Activated CD4-positive, alpha-beta memory T cell treated with anti-CD3 and anti-CD28 coated beads, Interleukin-2, amount 10 ng/mL, durations not matched to agents 7 days and 5 days (primary cell): ENCODE measurements at places on chromosomes 6 and 20. TPM values are rescaled to one million over a fixed set of nuclear protein-coding genes. Genes with fewer than 3 reads are reported as not detected.

The SH3BGRL2 gene
- total RNA-seq, result 0.20 TPM

The CST2 gene
- not detected for total RNA-seq

The ABHD16B gene
- total RNA-seq, result not detected

The EPHA7 gene
- total RNA-seq, result not detected

The RRBP1 gene
- total RNA-seq, result 85.7 TPM

The CARMIL1 gene
- total RNA-seq, result 1.3 TPM

The SIRPD gene
- total RNA-seq, result not detected

The BPIFB2 gene
- not detected for total RNA-seq

The SLC17A3 gene
- total RNA-seq, result 0.96 TPM

The MUC22 gene
- not detected for total RNA-seq

The ADGRF5 gene
- not detected for total RNA-seq

The COL12A1 gene
- not detected for total RNA-seq

The ENPP1 gene
- total RNA-seq, result 0.48 TPM

The TGM2 gene
- 0.33 TPM for total RNA-seq

The EDN1 gene
- 0.10 TPM for total RNA-seq

The PLTP gene
- total RNA-seq, result 2.8 TPM

The NKX2-2 gene
- not detected for total RNA-seq

The HRH3 gene
- total RNA-seq, result not detected

The PACSIN1 gene
- 2.2 TPM for total RNA-seq

The SYCP2L gene
- total RNA-seq, result not detected

The PRR18 gene
- not detected for total RNA-seq

The NT5E gene
- 2.4 TPM for total RNA-seq

The MTFR2 gene
- 21.4 TPM for total RNA-seq

The EPPIN gene
- not detected for total RNA-seq

The VIP gene
- total RNA-seq, result not detected

The HLA-DQA1 gene
- total RNA-seq, result 41.1 TPM

The PNPLA1 gene
- total RNA-seq, result 0.13 TPM

The TGM3 gene
- total RNA-seq, result not detected

The ADGRB3 gene
- not detected for total RNA-seq

The ATXN1 gene
- total RNA-seq, result 89.4 TPM

The BPI gene
- total RNA-seq, result not detected

The ALDH8A1 gene
- 0.85 TPM for total RNA-seq

The EFCAB8 gene
- total RNA-seq, result 0.25 TPM

The FNDC11 gene
- total RNA-seq, result 0.30 TPM

The ME1 gene
- total RNA-seq, result 0.13 TPM

The LGSN gene
- total RNA-seq, result 0.15 TPM

The SULF2 gene
- 1.1 TPM for total RNA-seq

The HCRTR2 gene
- total RNA-seq, result not detected

The PERP gene
- 19.0 TPM for total RNA-seq

The AVP gene
- total RNA-seq, result not detected

The CD83 gene
- total RNA-seq, result 6.4 TPM

The KCNQ2 gene
- not detected for total RNA-seq

The GLP1R gene
- total RNA-seq, result not detected

The SEL1L2 gene
- not detected for total RNA-seq

The LPIN3 gene
- total RNA-seq, result 0.65 TPM

The LY6G6F gene
- not detected for total RNA-seq

The CRISP3 gene
- not detected for total RNA-seq
